GM23248 (cell line): ENCODE measurements at places on chromosomes 5 and 9. TPM values are rescaled to one million over a fixed set of nuclear protein-coding genes. Genes with fewer than 3 reads are reported as not detected.

IL13 gene
- total RNA-seq: not detected in 2 replicates

ADAMTS12 gene
- total RNA-seq: 10.1 and 11.5 TPM in 2 replicates

DNA sequence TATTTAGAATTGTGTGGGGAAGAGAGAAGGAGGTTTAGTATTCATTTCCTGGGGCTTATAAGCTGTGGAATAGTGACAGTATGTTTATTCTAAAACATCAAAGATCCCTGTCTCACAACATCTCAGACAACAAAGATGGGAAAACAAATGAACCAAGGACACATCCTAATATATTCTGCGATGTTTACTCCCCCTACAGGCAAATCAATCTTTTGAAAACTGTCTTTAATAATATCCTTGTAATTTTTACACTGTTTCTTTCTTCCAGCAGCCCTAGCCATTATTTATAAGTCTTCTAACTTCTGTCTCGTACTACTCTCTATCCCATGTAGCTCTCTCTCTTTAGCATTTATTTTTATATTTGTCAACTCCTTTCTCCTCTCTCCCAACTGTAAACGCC is 33.5 kb upstream of the TMEM252 start:
- no peak for DNase-seq

DNA sequence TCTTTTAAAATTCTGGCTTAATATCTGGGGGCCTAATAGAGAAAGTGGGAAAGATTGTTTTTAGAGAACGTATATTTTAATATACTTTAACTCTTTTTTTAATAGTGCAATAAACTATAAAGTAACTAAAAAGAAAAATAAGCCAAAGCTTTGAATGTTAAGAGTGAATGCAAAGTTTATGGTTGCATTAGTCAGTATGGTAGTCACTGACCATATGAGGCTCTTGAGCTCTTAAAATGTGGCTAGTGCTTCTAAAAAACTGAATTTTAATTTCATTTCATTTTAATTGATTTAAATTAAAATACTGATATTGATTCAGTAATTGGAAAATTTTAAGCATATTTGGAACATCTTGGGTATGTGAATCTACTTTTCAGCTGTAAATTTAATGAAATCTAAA is 310.7 kb downstream of the PJA2 start:
- peak; percentile 58 for DNase-seq

DNA sequence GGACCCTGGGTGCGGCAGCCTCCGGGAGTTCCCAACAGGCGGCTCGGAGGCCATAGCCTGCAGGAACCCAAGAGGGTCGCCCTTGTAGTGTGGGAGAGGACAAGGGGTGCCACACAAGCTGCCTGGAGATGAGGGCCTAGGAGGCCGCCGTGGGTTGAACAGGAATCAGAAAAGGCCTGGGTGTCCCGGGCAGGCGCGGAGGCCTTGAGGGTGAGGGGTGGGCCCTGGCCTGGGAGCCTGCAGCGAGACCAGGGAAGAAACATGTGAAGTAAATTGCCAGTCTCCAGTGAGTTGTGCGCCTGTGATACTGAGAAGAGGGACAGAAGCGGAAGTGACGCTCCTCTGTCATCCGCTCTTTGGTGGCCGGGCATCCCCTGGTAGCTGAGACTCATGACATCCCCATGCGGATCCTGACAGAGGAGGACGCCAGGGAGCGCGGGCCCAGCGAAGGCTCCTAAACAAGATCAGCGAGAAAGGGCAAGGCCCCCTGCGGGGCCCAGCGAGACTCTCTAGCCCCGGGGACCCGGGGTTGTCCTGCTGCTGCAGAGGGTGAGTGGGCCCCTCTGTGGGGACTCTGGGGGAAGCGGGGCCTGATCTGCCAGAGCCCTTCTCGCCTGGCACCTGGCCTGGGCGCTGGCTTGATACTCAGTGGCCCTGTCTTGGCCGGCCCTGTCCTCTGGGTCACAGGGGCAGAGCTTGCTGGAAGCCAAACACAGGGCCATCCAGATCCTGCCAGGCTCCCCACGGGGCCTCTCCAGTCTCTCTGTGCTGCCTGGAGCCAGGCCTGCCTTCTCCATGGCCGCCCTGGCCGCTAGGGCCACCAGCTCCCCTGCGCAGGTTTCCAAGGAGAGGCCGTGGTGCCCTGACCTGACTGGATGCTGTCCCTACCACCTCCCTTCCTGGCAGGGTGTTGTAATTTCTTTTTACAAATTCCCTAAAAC is 788.4 kb downstream of the TLE4 start:
- DNase-seq: no peak

DNA sequence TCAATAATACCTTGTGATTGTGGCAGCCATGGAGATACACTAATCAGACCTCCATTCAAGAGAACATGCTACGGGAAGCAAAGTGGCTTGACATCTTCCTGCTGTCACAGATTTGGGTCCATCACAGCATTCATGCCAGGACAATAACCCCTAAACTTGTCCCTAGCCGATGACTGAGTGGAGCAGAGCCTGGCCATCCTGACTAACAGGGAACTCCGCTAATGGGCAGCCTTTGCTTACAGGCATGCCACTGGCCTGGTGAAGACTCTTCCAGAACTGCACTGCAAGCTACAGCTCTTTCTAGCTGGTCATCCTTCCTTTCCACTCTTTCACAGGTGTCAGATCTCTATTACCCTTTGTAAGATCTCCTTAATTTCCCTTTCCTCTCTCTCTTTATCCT is 16.0 kb downstream of the FAM174A start:
- DNase-seq: peak; percentile 25

DNA sequence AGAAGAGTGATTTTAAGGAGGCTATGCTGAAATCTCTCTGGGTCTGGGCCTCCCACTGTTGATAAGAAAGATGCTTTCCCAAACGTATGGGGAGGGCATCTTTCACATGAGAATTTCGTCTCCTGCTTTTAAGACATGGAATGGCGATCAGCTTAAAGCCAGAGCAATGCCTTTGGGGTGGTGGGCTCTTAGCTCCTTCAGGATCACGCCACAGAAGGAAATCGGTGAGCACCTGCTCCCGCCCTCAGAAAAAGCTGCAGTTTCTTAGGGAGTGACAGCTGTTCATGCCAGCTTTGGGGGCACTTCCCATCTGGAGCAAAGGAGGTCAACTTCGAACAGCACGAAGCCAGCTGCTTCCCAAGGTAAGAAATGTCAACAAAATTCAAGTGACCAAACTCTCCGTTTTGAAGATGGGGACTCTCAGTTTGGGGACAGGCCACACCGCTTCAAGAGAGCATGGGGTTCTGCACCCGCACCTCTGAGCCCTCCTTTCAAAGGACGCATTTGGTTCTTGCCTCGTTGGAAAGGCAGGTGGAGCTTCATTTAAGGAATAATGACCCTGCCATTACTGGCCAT is 39.0 kb downstream of the TRIP13 start:
- no peak for DNase-seq
